Brain pericyte (primary cell): ENCODE measurements at places on chromosomes 16 and 17.

DNA sequence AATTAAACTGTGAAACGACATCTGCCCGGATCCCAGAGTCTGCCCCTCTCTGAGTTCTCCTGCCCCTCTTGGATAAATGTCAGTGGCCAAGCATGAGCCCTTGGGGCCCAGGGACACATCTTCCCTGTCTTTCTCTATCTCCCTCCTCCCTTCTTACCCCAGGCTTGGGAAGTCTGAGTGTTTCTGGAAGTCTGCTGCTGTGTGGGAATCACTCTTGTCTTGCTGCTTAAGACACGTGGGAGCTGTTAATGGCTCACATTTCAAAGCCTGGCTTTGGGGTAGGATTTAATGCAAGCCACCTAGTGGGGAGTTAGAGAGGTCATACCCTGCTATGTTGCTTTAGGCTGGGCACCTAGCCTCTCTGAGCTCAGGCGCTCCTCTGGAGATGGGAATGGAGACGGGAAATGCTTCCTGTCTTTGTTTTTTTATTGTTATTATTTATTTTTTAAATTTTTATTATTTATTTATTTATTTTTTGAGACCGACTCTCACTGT is 218.5 kb upstream of the CIBAR2 start:
- peak; percentile 78 for DNase-seq

DNA sequence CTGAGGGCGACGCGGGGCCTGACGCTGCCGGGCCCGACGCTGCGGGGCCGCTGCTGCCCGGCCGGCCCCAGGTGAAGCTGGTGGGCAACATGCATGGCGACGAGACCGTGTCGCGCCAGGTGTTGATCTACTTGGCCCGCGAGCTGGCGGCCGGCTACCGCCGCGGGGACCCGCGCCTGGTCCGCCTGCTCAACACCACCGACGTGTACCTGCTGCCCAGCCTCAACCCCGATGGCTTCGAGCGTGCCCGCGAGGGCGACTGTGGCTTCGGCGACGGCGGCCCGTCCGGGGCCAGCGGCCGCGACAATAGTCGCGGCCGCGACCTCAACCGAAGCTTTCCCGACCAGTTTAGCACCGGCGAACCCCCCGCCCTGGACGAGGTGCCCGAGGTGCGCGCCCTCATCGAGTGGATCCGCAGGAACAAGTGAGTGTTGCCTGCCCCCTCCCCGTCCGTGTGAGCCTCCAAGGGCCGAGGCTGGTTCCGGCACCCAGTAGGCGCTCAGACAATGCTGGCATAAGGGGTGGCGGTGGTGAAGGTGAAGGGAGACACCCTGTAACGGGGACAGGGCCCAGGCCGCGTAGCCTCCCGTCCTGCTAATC is 676 bp downstream of the CPD start:
- DNase-seq, result no peak

DNA sequence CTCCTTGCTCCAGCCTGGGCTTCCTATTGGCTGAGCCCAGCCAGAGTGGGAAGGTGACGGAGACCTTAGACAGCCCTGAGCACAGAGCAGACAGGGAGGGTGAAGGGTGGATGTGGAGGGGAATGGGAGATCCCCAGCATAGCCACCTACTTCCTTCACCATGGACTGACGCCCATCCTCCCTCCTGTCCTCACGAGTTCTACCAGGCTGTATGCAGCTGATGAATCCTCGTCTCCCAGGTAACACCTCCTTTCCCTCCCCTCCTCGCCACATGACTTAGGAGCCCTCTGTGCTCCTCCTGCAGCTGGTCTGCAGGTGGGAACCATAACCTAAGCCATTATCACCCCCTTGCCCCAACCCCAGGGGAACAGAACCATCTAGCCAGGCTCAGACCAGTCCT is 9.0 kb upstream of the CRHR1 start:
- no peak for DNase-seq

- DNase-seq, result no peak
Observed at GRCh38 chr16:11992008-11992584, 15.6 kb downstream of the SNX29 start.

DNA sequence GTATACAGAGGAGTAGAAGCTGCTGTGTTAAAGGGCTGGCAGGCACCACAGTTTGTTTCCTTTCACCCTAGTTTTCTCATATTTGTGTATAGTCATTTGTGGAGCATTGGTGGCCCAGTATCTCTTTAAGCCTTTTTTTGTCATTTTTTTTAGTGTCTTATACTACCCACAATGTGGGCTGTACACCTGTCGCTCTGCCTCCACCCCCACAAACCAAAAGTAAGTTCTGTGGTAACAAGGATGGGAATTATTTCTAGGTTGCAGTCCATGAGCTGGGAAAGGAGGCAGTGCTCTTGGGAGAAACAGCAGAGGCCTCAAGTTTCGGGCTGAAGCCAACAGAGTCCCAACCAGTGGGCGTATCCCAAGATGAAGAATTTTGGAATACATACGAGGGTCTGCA is 6.2 kb downstream of the ZNF75A start:
- no peak for DNase-seq

DNA sequence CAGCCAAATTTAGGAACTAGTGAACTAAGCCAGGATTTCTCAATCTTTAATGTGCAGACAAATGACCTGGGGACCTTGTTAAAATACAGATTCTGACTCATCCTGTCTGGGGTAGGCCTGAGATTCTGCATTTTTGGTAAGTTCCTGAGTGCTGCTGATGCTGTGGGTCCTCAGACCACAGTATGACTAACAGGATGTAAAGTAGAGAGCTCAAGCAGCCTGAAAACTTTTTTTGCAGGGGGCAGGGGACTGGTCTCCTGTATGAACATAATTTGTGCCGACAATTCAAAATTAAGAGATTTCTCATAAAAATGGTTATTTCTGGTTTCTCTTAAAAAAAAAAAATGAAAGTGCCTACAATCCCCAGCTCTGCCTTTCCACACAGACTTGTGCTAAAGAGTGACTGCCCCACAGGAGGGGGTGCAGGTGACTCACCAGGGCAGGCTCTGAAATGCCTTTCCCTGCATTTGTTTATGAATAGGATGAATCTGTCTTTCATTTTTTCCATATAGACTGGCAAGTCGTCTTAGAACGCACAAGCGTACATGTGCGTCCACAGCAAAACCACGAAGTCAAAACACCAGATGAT is 271.5 kb downstream of the PHKB start:
- peak; percentile 67 for DNase-seq

DNA sequence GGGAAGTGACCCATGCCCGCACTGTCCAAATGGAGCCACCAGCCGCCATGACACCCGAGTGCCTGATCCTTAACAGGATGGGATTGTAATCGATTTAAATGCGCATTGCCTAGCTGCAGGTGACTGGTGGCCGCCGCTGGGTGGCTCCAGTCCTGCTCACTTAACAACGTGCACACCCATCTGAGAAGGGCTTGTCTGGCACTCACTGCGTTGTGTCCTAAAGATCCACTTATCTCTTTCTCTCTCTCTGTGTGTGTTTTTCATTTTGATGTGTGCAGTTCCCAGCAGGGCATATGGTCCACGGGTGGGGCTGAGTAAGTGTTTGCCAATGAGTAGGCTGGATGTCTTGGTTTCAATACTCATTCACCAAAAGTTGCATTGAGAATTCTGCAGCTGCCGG is 80.6 kb downstream of the IRF8 start:
- DNase-seq, result no peak

GRCh38 chr17:42065201-42065600 is 14.8 kb upstream of the C17orf113 start:
- no peak for DNase-seq

GRCh38 chr16:54817432-54817831 is 113.2 kb upstream of the IRX5 start:
- DNase-seq, result no peak

DNA sequence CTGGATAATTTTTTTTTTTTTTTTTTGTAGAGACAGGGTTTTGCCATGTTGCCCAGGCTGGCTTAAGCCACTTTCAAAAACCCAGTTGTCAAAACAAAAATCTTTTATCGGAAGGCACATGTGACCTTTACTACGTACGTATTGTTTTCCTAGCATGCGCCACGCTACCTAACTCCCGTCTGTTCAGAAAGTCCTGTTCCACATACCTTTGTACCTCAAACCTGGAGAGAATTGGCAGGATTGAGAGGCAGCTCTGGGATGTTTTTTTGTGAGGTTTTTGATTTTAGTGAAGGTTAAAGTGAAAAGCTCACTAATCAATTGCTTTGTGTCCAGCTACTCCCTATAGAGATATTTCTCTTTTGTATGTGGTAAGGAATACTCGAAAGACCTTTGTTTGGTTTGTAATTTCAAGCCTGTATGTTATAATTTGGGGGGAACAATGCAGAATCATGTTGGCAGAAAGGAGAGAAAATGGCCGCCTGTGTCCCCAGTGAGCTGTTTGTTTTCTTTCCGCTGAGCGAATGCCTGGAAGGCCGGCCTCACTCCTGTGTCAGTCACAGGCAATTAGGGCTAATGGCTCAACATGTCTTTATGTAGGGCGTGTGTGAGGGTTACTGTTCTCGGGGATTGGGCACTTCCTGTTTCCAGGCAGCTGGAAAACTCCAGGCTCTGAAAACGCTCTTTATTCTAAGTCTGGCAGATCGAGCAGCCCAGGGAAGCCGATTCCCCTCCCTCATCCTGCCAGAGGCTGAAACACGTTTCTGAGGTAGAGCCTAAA is 60.8 kb upstream of the CLEC18A start:
- peak; percentile 26 for DNase-seq

DNA sequence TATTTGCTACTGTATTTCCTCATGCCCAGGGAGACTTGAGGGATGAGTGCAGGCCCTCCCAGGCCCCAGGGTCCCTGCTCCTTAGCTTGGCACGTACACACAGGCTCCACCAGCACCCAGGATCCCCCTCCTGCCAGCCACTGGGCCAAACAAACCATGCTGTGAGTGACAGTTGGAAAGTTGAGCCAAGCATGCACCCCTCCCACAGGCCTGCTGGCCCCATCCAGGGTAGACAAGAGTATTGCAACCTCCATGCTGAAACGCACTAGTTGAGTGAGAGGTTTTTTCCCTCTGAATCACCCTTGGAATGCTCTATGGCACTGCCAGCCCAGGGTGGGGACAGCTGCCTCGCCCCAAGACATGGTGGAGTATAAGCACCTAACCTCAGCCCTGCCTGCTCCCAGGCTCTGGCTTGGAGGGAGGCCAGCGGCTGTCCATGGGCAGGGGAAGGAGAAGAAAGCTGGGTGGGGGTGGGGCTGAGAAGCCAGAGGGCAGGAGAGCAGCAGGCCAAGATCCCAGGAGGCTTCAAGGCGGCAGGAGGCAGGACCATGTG is 49.6 kb downstream of the PITPNM3 start:
- no peak for DNase-seq

- no peak for DNase-seq
Observed at GRCh38 chr16:68538880-68539701, at the start of gene ZFP90. TSS of gene ZFP90 (plus strand) at chr16:68539291. CDS start at chr16:68539793, 502 bp downstream.

GRCh38 chr17:65154770-65155589 is 17.8 kb downstream of the RGS9 start:
- DNase-seq, result no peak

DNA sequence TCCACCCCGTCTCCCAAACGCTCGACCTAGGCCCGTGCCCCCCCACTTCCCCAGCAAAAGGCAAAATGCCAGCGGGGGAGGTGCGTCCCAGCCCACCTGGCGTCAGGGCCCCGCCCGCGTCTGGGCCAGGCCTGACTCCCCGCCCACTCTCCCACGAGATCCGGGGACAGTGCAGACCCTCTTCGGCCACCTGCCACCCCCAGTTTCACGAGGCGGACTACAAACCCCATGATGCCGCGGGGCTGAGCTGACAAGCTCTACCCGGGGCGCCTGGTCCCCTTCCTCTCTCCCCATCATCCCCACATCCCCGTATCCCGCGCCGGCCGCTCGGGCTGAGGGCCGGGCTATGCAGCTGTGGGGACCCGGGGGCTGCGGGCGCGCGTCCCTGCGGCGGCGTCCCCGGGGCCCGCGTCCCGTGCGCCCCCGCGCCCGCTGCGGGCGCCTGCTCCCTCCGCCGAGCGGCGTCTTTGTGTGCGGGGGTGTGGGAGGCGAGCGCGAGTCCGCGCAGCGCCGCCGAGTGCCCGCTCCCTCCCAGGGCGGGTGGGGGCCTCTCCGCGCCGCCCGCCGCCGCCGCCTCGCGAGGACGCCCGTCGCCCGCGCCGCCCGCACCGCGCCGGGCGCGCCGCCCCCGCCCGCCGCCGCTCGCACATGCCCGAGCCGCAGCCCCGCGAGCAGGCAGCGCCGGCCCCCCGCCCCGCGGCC is at the start of gene ANKRD13B:
TSS of gene ANKRD13B (plus strand) at position 283 of the 702 bp plus-strand sequence. CDS start 490 bp downstream, outside the sequence.
- no peak for DNase-seq
